ENCODE measurements at places on chromosomes 1 and 21.

GRCh38 chr1:33682371-33682770 lies 181.5 kb upstream of the HMGB4 start:
- no peak for DNase-seq

DNA sequence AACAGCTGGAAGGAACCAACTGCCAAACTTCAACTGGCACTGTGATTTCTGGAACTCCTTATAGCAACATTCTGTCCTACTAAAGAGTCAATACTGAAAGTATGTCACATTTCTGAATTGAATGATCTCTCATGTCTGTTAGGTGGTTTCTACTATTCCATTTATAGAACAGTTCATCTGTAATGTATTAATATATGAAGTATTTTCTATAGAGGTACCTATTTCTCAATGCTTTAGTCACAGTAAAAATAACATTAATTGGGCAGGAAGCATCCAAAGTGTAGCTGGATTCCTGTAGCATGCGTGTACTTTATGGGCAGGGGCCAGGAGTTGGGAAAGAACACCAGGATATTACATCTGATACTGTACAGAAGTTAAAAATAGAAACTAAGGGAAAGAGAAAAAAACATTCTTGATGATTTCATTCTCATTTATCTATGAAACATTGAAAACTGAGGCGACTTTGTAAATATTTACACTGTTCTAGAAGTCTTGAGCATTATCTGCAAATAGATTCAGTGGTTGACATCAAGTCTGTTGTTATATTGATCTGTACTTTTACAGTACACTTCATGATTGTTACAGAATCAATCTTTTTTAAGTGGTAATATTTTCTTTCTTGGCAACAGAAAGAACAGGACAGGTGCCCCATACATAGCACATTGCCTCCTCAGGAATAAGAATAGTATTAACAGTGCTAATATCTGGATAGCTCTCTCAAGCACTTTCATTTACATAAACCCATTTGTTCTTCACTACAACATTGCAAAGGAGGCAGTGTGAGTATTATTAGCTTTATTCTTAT lies 6.2 kb upstream of the ZNF281 start:
- DNase-seq: peak; percentile 70

DNA sequence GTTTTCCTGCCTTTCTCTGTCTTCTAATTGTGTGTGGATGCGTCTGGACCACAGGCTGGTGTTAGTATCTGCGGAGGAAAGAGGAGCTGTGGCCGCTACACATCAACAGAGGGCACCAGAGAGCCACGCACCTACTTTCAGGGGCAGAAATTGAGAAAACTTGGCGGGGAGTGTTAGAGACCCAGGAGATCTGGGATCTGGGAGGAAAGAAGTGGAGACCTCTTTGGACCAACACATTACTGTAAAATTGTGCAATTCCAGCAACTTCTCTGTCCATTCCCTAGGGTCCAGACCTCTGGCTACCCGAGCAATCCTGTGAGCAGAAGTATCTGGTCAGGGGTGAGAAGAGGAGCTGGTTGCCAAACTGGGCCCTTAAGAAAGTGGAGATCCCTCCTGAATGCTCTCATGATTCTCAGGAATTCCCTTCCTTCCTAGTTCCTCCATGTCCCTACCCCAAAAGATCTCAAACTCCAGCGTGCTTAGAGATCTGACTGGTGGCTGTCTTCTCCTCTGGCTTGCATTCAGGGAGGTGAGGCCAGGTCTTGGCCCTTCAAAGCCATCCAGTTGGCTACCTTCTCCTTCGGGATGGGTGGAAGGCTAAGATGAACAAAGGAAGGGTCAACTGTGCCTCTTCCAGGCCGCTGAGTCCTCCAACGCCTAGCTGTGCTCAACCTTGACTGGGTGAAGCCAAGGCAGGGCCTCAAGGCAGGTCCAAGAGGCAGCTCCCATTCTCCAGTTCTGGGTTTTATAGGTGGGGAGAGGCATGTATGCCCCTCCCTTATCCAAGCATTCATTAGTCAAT lies 1.2 kb upstream of the KIRREL1 start:
- DNase-seq: peak; percentile 40

GRCh38 chr1:33165209-33165608 lies 16.6 kb downstream of the TRIM62 start:
- no peak for DNase-seq

- no peak for DNase-seq
Observed at GRCh38 chr21:23217597-23217996, 2219.4 kb downstream of the NCAM2 start.

DNA sequence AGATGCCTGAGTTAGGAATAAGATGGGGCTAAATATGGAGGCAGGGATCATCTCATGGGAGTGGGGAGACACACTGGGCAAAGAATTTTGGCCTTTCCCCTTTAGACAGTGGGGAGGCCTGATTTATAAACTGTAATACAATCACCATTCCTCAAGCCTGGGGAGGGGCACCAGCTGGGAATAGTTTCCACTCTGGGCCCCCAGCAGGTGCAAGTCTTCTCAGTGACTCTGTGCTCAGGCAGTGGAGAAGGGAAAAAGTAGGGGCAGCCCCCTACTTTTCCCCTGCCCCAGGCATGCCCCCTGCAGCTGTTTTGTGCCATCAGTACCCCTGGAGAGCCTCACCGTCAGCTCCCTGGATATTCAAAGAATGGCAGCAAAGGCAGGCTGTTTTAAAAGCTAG lies 19.1 kb downstream of the COA7 start:
- DNase-seq: no peak

- DNase-seq: no peak
Observed at GRCh38 chr1:223539750-223540149, 125.8 kb downstream of the CAPN8 start.

GRCh38 chr1:220698607-220699016 lies 8.4 kb downstream of the C1orf115 start:
- DNase-seq: no peak

DNA sequence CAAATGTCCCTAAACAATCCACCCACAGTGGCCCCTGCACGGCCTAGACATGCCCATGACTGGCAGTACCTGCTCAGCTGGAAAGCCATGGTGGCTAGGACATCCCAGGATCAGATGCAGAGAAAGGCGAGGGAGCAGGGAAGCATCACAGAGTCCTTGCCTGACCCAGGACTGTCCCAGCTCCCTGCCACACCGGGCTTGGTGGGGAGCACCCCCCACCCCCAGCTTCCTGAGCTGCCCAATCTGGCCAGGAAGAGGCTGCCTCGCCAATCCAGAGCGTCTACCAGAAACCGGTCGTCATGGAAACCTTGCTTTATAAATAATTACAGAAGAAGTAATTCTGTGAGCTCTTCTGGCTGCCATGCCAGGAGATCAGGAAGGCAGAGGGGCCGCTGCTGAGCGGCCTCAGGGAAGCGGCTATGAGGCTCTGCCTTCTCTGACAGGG lies 34.8 kb downstream of the ACOT7 start:
- DNase-seq: peak; percentile 73

DNA sequence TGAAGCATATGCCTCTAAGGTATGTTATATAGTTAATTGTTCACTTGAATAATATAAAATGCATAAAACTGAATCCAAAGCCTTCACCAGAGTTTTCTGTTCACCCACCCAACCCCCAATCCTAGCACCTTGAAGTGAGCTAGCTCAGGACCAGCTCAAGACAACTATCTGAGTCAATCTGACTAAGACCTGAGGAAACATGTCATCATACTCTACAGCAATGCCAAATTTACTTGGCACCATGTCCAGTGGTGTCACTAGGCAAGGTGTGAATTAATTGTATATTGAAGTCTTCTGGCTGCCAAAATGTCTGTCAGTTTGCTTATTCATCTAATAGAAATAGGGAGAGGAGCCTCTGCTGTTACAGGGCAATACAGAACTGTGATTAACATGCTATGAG lies 3.8 kb downstream of the DNASE2B start:
- DNase-seq: no peak

- peak; percentile 35 for DNase-seq
Observed at GRCh38 chr21:15221799-15222386, 157.1 kb upstream of the NRIP1 start.

DNA sequence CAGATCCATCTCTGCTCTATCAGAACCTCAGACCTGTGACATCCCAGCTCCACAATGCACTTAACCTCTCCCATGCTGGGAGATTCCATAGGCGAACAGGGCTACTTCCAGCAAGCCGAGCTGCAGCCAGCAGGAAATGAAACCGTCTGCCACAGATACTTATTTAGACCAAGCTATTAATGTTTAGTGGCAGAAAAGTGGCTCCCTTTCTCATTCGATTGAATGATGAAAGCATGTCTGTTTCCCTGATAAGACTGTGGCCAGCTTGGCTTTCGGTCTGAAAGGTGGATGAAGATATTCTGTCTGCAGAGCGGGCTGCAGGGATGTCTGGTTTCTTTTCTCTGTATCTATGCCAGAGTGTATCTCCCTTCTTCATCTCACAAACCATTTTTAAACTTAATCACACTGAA lies 146.4 kb downstream of the GREM2 start:
- no peak for DNase-seq

GRCh38 chr1:33280091-33280661 lies 23.9 kb downstream of the ZNF362 start:
- DNase-seq: no peak

DNA sequence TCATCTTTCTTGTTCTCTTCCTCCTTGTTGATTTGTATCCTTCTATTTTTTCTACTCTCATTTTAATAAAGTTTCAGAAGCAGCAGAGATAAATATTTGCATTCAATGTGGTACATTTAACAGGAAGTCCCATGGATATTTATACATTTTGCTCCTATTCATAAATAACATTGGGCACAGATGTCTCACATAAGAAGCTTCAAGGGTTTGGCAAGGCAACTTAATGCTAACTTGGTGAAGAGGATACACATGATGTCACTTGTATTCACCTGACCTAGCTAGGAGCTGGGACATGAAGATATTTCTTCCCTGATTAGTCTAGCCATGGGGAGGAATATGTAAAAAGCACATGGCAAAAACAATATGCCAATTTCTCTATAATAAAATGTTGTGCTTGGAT lies 65.1 kb upstream of the DUSP10 start:
- peak; percentile 26 for DNase-seq

GRCh38 chr1:206495493-206496046 lies 11.8 kb upstream of the RASSF5 start:
- DNase-seq: no peak

- DNase-seq: peak; percentile 85
Observed at GRCh38 chr1:2556277-2556677, at the start of gene TNFRSF14. TSS of gene TNFRSF14 (plus strand) at chr1:2556371. CDS start at chr1:2556665, 294 bp downstream.

- DNase-seq: peak; percentile 23
Observed at GRCh38 chr1:46131093-46131492, 1.3 kb downstream of the PIK3R3 start.

DNA sequence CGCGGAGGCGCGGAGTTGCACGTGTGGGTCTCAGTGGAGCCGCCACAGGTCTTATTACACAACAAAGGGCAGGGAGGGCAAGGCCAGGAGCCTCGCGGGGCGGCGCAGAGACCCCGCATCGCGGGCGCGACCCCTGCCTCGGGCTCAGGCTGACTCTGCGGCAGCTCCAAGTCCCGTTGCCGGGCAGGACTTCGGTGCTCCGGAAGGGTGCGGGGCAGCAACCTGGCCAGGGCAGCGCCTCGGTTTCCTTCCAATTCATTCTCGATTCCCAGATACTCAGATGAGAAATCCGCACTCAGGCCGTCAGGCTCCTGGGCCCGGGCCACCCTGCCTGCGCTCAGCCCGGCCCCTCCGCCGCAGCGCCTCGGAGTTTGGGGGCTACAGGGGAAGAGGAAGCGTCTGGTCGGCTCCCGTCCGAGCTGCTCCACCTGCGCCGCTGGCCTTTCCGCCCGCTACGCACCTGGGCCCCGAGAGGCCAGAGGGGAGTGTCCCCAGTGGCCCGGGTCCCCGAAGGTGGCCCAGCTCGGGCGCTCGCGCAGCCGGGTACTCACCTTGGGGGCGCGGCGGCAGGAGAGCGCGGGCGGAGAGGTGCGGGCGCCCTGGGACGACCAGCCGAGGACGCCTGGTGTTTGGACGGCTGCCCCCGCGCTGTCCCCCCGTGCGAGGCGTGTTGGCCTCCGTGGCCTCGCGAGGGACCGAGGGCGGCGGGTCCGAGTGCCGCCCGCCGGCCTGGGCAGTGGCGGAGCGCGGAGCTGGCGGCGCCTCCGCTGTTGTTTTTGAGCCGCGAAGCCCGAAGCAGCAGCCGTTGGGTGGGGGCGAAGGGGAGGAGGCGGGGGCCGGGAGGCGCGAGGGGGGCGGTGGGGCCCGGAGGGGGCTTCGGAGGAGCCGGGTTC lies 1.1 kb upstream of the PRDM16 start:
- DNase-seq: no peak

GRCh38 chr21:45128613-45129188 lies 54.3 kb downstream of the ADARB1 start:
- peak; percentile 84 for DNase-seq

- DNase-seq: no peak
Observed at GRCh38 chr1:54696262-54696661, 19.4 kb upstream of the TTC4 start.

GRCh38 chr1:110059133-110059863 lies 11.2 kb downstream of the ALX3 start:
- DNase-seq: no peak

DNA sequence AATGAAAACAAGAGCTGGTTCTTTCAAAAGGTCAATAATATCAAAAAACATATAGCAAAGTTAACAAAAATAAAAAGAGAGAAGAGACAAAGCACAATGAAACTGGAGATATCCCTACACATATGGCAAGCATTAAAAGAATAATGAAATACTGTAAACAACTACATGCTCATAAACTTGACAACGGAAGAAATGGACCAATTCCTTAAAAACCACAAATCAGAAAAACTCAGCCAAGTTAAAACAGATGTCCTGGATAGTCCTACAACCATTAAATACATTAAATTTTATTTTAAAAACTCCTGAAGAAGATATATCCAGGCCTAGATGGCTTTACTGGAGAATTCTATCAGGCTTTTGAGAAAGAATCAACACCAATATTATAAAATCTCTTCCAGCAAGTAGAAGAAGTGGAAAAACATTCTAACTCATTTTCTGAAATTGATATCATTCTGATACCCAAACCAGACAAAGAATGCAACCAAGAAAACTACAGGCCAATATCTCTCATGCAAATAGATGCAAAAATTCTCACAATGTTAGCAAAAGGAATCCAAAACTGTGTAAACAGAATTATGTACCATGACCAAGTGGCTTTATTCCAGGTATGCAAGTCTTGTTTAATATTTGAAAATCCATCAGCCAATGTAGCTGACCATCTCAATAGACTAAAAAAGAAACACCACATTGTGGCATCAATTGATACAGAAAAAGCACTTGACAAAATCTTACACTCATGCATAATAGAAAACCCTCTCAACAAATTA lies 56.1 kb upstream of the LRRC7 start:
- DNase-seq: no peak

GRCh38 chr1:38546636-38547035 lies 312.9 kb downstream of the RRAGC start:
- no peak for DNase-seq

DNA sequence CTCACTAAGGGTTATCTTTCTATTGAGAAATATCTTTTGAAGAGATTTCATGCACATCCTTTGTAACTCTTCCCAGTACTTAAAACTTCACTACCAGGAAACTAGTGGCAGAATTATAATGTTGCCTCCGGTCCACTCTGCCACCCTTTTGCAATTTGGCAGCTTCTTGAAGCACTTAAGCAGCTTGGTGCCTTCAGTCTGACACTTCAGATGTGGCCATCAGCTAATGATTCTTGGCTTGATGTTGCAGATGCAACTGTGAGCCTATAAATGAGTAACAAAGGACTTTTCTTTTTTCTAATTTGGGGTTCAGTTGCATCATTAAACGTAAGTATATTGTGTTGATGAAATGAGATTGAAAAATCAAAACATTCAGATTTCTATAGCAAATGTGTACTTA lies 187.5 kb upstream of the C21orf91 start:
- no peak for DNase-seq

- DNase-seq: no peak
Observed at GRCh38 chr1:238954865-238955264, 431.5 kb upstream of the CHRM3 start.

GRCh38 chr1:22591576-22591975 lies 28.3 kb downstream of the EPHA8 start:
- no peak for DNase-seq

All from GM12865 (cell line).